ENCODE measurements at places on chromosomes 6 and 20. TPM values are rescaled to one million over a fixed set of nuclear protein-coding genes. Genes with fewer than 3 reads are reported as not detected.
A peak's percentile ranks its signal among the peaks of the same experiment; 100 is the strongest.

- no peak for DNase-seq
Observed at GRCh38 chr6:24683297-24684296, 16.7 kb downstream of the ACOT13 start.

DNA sequence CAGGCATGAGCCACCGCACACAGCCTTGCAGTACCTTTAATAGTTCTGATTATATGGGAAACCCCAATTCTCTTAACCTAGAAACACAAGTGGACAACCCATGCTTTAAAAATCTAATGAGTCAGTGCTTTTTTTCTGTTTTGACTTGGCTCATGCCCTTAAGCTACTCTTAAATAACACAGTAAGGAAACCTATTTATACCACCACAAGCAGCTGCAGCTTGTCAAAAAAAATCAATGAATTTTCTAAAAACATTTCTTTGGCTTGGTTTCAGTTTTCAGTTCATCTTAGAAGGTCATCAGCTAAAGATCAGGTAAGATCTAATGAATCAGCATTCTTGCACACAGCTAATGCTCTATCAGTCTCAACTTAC lies 124.1 kb upstream of the DST start:
- peak; percentile 89 for DNase-seq

DNA sequence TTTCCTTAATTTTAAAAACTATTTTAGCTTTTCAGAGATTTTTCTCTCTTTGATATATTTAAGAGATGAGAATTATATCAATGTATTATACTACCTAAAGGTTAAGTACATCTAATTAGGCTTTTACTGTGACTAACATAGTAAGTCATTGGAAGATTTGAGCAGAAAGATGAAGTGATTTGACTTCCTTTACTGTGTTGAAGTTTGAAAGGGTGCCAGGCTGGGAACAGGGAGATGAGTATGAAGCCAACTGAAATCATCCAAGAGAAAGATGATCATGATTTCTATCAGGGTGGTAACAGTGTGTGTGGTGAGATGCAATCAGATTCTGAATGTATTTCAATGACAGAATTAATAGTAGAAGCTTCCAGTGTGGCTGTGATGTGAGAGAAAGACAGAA lies 87.3 kb downstream of the TRDN start:
- no peak for DNase-seq

GRCh38 chr6:138691595-138692057 lies 81.9 kb upstream of the CCDC28A start:
- peak; percentile 81 for DNase-seq

RAET1L gene
- total RNA-seq = 0.79 TPM

GRCh38 chr20:45592574-45593189 lies 13.6 kb upstream of the WFDC8 start:
- DNase-seq = peak; percentile 62

DDX43 gene
- total RNA-seq = 0.26 TPM

- DNase-seq = no peak
Observed at GRCh38 chr6:64258752-64259151, 623.1 kb downstream of the PHF3 start.

DNA sequence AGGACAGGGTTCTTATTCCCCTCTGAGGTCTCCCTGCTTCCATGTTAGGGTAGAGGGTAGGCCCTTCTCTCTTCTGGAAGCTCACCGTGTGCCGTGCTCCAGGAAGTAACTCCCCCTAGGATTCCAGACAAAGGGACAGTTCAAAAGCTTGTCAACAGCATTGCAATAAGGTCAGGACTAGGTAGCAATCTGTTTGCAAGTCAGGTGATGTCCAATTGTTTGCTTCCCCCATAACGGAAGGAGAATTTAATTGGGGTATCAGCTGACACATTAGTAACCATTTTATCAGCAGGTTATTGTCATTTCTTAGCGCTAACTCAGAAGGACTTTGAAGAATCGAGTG lies 41.9 kb downstream of the SYNJ2 start:
- no peak for DNase-seq

DNA sequence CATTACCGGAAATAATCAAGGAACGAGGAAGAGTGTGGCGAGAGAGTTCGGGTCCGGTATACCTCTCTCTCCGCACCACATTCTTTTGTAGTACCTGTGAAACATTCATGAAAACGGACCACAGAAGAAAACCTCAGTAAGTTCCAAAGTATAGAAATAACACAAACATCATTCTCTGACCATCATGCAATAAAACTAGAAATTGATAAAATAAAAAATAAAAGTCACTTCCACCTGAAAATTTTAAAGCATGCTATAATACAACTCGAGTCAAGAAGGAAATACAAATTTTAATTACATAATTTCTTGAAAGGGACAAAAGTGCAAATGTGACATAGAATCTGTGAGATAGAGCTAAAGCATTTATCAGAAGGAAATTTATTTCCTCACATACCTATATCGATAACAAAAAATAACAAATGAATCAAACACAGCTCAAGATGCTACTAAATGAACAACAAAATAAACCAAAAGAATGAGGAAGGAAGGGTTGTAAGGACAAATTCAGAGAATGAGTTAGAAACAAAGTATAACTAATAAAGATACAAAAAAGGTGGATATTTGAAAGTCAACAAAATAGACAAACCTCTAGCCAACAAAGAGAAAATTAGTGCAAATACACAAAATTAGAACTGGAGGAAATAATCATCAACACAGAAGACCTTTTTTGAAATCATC lies 84.2 kb downstream of the TRIM27 start:
- DNase-seq = no peak

- DNase-seq = peak; percentile 81
Observed at GRCh38 chr6:18306977-18307376, 42.6 kb upstream of the DEK start.

DNA sequence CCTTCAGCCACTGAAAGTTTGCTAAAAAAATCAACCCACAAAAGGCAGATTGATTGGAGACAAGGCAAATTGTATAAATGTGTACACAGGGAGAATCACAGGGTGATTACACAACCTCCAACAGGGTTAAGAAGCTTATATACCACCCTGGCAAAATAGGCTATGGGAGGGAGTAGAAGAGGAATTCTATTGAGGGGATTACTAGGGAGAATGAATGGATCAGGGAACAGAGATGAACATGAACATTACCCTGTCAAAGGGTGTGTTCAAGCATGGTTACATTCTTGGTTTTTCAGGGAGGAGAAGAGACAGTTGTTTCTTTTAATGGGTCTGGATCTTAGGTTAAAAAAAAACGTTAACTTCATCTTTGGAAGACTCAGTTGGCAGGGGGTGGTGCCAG lies 5.1 kb upstream of the MRS2 start:
- DNase-seq = no peak

TAAR1 gene
- not detected for total RNA-seq

LY6G6D gene
- not detected for total RNA-seq

GRCh38 chr6:160118620-160119229 lies 2.9 kb upstream of the SLC22A1 start:
- DNase-seq = no peak

- peak; percentile 37 for DNase-seq
Observed at GRCh38 chr6:100657678-100658330, 193.1 kb upstream of the SIM1 start.

GRCh38 chr6:77834591-77834996 lies 181.8 kb downstream of the MEI4 start:
- no peak for DNase-seq

DNA sequence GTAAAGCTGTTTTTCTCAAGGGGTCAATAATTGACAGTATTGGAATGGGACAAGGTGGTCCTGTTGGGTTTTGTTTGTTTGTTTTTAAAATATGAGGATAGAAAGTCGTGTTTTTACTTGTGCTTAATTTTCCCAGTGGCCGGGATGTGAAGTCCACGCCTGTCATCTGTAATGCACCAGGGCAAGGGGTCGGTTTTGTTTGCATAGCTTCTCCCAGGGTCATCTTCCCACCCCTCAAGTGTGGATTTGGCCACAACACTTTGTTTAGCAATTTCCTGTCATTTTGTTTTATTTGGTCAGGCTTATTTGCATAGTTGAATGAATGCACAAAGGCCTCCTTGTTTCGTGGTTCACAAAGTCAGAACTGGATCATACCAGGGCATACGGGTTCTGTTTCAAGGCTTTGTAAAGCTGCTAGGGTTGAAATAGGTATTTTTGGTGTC lies 29.8 kb downstream of the SYNJ2 start:
- DNase-seq = no peak

- DNase-seq = no peak
Observed at GRCh38 chr20:31594558-31595379, 10.3 kb upstream of the ID1 start.

DNA sequence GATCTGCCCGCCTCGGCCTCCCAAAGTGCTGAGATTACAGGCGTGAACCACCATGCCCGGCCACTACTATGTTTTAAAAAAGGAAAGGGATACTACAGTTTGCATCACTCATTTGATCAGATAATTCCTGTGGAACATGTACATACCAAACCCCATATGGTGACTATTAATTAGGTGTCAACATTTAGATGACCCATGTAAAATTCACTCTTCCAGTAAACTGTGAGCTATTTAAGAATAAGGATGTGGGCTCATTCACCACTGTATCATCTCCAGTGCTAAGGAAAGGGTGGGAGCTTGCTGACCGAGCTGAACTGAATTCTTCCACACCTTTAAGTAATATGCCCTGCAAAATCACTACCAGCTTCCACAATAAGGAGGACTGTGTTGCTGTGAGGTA lies 127.5 kb downstream of the BTBD9 start:
- DNase-seq = peak; percentile 12

All from bronchial epithelial cell (primary cell).